ENCODE measurements at places on chromosomes 11 and 22.

DNA sequence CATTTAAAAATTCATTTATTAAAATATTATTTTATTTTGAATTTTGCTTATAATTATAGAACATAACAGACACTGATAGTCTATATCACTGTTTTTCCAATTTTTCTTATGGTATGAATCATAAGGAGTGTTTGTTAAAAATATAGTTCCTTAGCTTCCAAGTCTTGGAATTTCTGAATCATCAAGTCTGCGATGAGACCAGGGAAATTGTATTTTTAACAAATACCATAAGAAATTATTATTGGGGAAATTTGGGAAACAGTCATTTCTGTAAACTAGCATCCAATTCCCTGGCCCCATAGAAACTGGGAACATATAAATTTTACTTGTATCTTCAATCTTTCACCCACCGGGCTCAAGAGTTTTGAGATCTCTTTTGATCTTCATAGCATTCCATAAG lies 38.0 kb upstream of the PICALM start:
- DNase-seq: no peak

DNA sequence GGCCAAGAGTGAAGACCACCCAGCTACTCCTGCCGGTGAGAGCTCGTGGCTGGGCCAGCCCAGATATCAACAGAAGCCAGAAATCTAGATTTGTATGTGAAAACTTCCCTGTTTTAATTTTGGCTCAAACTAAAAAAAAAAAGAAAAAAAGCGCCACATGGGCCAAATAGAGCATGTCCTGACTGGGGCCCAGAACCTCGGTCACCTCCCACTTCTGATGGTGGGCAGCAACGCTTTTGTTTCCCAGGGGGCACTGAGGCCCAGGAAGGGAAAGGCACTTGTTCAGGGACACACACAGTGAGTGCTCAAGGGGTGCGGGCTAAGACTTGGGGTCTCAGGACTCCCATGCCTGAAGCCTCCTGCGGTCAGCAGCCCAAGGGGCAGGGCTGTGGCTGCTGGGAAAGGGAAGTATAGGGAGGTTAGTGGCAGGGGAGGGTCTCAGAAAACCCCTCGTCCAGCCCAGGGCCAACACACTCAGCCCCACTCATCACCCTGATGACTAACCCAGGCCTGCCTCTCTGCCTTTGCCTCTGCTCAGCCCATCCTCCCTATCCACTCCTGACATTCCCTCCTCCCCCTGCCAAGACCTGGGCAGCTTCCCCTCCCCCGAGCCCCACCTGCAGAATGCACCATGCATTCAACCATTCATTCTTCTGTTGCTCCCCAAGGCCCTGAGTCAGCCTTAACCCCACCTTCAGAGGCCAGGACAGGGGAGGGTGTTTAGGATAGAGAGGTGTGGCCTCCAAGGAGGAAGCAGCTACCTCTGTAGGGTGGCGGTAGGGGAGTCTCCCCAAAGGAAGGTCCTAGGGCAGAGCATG lies 30.0 kb upstream of the TCF20 start:
- DNase-seq: peak; percentile 81

- DNase-seq: no peak
Observed at GRCh38 chr22:45996241-45997076, 19.5 kb upstream of the WNT7B start.

GRCh38 chr11:79253280-79253679 lies 187.6 kb downstream of the TENM4 start:
- DNase-seq: no peak

DNA sequence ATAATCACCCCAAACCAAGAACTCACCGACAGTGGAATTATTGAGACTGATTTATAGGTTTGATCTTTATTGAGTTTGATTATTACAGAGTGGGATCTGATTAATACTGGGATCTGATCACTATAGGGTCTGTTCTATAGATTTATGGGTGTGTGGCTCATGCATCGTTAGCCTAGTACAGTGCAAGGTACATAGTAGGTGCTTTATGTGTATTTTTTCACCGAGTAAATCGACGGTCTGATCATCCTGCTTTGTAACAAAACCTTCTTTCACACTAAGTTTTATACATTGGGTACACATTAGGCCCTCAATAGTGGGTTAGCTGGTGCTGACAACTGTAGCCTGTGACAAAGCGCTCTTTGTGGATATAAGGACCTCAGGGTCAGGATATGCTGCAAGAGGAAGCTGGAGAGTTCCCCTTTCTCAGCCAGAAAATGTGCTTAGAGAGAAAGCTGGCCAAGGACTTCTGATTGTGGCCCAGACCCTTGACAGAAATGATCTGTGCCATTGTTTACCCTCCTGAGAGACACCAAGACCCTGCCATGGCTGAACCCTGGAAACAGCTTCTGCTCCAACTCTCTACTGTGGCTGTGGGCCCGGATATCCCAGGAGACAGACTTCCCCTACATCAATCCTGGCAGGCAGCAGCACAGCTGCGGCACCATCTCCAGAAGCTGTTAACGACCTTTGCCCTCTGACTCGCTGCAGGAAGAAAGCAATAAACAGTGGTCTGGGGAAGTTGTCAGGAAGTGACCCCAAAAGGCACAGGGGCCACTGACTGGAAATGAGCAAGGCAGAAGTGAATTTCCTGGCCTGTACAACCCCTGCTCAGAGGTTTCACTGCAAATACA lies 16.1 kb upstream of the TPP1 start:
- DNase-seq: no peak

All from GM12891 (cell line).